T-helper 2 cell treated with Interferon-gamma antibody and Interleukin-4, amounts not matched to agents 5 μg/mL and 100 μg/mL, for 36 hours (primary cell): ENCODE measurements at places on chromosomes 6 and 20.
A peak's percentile ranks its signal among the peaks of the same experiment; 100 is the strongest.

DNA sequence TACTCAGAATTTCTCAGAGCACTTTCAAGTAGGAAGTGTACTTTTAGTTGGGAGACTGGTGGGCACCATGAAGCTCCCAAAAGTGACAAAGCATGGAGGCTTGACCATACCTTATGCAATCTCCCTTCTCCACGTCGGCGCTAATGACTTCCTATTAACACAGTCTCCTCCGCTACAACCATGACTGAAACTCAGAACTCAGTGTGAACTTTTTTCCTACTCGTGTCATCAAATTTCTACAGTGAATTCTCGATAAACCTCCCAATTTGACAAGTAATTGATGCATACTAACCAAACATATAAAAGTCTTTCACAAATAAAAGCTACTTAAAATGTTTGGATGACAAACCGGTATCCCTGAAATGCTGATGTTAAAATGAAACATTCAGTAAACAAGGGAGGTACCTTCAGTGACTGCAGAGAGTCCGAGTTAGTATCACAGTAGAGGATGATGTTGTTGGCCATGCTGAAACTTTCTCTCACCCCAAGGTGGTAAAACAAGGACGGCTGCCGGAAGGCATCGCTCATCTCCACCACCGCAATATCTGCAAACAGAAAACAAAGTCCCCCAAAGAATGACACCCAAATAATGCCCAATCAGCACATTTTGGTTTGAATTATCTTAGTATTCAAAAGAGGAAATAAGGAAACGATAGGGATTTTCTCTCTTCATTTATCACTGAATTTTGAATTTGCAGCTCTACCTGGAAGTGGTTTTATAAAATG, 72.1 kb downstream of the MAP3K5 start:
- DNase-seq = no peak

- no peak for DNase-seq
Measured at GRCh38 chr6:36478051-36478526, 35.3 kb downstream of the KCTD20 start.

DNA sequence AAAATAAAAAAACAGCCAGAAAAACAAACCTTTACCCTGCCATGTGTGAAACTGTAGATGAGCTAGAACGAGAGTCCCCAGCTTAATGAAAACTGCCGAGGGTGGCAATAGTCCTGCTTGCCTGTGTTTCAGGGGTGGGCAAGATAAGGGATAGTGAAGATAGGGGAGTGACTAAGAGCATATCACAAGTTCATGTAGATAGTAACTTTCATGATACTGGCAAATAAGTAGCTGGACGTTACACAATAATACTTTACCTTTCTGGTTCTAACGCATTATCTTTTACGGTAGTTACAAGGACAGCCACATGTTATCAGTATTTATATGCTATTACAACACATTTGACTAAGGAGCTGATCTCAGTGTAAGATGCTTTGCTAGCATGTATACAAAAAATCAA, 9.3 kb upstream of the FBXO9 start:
- no peak for DNase-seq

GRCh38 chr6:133240511-133241085, 559 bp upstream of the EYA4 start:
- no peak for DNase-seq

DNA sequence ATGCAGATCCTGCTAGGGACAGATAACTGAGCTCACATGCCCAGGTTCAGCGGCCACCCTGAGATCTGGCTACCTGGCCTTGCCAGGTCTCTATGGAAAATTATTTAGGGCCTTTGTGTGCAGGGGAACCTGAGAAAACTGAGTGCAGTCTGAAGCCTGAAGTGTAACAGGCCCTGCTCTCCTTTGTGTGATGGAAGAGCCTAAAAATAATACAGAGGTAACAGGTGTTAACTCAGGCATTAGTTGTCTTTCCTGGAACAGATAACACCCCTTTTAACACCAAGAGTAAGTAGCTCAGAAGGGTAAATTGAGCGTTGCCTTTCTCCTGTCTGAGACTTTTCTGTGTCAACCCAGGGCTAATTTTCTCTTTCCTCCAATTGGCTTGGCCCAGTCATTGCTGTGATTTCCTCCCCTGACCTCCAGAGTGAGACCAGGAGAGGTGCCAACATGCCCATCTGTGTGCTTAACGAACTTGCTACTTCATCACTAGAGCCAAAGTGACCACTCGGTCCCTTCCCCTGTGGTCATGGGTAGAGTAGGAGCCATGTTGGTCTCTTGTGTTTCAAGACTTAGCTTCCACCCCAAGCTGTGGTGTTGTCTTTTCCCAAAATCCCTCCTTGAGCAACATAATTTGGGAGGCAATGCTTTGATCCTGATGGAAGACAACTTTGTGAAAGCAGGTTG, 304.4 kb upstream of the JAG1 start:
- no peak for DNase-seq

- no peak for DNase-seq
Measured at GRCh38 chr6:44431118-44431725, 43.7 kb downstream of the CDC5L start.

GRCh38 chr6:2447318-2447920, 202.0 kb upstream of the GMDS start:
- DNase-seq = no peak

DNA sequence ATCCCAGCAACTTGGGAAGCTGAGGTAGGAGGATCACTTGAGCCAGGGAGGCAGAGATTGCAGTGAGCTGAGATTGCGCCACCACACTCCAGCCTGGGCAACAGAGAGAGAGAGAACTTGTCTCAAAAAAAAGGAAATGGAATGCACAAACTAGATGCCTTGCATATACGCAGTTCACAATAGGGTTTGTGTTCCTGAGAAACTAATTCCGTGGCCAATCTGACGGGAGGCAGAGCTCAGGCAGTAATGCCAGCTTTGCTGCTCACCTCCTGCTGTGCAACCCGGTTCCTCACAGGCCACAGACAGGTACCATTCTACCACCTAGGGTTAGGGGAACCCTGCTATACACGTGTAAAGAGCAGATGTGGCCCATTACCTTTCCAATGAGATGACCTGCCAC, 1.4 kb downstream of the CDK5RAP1 start:
- DNase-seq = no peak

DNA sequence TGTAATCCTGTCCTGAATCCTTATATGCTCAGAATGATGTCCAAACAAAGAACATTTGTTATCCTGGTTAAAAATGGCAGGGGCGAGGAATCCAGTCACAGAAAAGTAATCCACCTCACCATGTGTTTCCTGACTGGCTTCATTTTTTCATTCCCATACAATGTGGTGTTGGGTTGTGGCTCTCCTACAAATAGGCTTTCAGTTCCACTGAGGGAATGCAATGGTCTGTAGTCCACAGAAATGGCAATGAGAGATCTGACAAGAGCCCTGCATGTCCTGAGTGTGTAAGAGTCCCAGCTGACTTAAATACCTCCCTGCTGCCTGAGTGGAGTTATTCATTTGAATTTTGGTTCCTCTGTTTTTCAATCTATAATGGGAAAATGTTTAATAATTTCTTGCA, 47.4 kb upstream of the FBXL4 start:
- DNase-seq = no peak

DNA sequence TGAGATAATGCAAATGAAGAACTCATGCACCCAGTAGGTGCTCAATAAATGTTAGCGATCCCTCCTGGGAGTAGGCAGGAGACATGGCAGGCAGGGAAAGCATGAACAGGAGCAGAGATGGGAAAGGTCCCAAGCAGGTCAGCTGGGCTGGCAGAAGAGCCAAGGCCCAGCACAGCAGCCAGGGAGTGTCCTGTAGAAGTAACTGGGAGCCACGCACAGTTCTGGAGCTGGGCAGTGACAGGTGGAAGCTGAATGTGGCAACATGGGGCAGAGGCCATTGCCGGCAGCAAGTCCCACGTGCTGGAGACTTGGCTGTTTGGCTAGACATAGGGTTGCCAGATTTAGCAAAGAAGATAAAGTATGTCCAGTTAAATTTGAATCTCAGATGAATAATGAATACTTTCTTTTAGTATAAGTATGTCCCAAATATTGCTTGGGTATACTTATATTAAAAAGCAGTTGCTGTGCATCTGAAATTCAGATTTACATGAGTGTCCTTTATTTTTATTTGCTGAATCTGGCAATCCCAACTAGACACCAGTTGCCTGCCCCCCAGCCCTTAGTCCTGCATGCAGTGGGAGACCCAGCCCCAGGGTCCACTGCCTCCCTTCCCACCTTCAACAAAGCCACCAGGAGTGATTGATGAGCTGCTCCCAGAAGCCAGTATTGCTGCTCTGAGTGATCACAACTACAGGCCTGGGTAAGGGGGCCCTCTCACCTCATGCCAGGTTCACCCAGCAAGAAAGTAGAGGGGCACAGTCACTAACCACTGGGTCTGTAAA, 3.7 kb upstream of the LPIN3 start:
- DNase-seq = no peak

DNA sequence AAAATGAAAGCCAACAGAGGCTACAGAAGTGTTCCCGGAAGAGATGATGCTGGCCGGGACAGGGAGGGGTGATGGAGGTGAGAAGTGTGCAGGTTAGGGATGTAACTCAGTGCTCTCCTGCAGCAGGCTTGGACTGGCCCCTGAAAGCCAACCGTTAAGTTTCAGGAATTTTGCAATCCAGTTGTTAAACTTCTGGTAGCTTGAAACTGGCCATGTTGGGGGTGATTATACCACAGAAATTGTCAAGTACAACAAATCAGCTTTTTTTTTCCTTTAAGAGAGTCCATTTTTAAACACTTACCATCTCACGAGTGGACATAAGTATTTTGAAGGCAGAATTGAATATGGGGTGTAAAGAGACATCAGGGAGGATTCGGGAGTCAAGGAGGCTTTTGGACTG, 8.8 kb upstream of the SIRPB1 start:
- no peak for DNase-seq

GRCh38 chr6:15020119-15020770, 225.6 kb upstream of the JARID2 start:
- no peak for DNase-seq

GRCh38 chr20:17664025-17664633, 17.9 kb downstream of the RRBP1 start:
- DNase-seq = peak; percentile 25

DNA sequence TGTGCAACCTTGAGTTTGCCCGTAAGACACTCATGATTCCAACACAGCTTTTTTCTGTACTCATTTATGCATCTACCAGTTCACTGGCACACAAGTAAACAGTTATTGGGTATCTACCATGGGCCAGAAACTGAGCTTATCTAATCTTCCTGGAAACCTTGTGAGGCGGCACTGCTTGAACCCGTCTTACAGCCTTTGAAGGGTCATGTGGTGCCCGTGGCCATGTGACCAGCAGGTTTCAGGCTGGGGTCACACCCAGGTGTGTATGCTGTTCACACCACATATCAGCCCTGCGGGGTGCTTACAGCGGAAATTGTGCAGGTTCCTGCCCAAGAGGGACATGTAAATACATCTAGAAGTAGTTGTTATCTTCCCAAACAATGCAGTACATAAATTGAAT, 6.1 kb downstream of the THBD start:
- no peak for DNase-seq

DNA sequence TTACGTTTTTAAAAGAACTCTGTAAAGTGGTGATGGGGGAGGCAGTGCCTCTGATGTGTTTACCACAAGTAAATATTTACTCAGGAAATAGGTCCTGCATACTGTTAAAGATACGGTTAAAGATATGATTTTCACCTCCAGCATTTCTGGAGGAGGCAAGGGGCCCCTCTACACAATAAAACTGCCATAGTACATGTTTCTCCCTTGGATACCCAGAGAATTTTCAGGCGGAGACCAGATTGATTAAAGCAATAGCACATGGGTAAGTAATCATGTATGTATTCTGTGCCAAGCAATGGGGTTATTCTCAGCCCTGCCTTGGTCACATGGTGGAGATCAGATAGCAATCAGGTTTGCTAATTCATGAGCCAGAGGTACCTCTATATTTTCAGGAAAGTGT, 9.6 kb downstream of the RIPOR2 start:
- no peak for DNase-seq

GRCh38 chr6:31811645-31812044, 3.4 kb downstream of the HSPA1L start:
- DNase-seq = no peak

DNA sequence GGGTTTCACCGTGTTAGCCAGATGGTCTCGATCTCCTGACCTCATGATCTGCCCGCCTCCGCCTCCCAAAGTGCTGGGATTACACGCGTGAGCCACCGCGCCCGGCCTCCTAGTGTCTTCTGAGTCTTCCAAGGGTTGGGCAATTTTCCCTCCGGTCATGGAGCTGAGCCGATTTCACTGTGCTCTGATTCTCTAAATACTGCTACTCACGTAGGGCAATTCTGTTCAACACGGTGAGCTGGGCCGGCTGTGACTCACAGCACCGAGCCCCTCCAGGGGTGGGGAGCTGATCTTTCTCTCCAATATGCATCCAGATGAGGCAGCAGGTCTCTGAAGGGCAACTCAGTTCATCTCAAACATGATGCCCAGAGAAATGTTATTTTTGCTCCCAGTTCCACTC, 71.6 kb upstream of the CD93 start:
- no peak for DNase-seq

GRCh38 chr20:24211972-24212371, 223.4 kb upstream of the GGTLC1 start:
- no peak for DNase-seq

GRCh38 chr20:33789109-33789857, 21.9 kb upstream of the CHMP4B start:
- DNase-seq = no peak

DNA sequence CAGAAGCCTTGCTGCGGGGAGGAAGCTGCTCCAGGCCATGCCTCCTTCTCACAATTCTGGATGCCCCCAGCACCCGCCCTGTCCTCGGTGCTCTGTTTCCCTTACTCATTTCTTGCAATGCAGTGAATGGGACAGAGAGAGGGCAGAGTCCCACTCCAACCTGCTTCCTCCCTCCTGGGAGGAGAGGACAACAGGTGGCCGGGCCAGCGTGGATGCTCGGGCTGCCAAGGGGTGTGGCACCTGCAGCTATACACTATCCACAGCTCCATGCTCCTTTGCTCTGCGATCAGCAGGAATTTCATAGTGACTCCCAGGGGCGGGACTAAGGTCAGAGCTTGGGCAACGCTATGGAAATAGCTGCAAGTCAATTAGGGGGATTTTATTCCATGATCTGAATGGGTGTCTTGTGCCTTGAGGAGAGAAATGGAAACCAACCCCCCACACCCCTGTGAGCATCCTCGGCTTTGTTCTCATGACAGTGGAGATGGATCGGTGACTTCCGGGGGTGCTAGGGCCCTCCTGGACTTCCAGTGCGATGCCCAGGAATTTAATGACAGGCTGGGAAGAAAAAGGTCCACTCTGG, 192.5 kb downstream of the MYLK4 start:
- DNase-seq = no peak

GRCh38 chr6:4178737-4179333, 43.5 kb upstream of the ECI2 start:
- DNase-seq = no peak

GRCh38 chr6:119848696-119849095, 499.1 kb upstream of the MAN1A1 start:
- no peak for DNase-seq
